ENCODE measurements at places on chromosomes 2 and 18.

GRCh38 chr2:74100254-74101216 lies 47.2 kb downstream of the BOLA3 start:
- no peak for DNase-seq

- no peak for DNase-seq
These were observed 17.2 kb upstream of the ELAC1 start for GRCh38 chr18:50950626-50951025.

DNA sequence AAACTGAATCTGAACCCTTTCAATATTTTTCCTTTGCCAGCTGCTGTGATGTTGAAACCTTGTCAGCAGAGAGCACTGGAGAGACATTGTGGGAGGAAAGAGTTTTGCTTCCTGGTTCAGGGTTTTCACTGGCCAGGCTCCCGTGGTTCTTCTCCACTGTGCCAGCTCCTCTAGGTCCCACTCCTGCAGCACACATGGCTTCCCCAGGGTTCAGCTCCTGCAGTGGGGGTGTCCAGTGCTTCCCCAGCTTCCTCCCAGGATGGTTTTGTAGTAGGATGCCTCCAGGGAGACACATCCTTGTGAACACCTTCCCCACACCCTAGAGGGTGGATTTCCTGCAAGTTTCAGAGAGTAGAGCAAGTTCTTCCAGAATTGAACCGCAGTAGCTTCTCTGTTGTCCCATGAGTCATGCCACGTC lies 24.0 kb upstream of the SULT1C3 start:
- peak; percentile 5 for DNase-seq

DNA sequence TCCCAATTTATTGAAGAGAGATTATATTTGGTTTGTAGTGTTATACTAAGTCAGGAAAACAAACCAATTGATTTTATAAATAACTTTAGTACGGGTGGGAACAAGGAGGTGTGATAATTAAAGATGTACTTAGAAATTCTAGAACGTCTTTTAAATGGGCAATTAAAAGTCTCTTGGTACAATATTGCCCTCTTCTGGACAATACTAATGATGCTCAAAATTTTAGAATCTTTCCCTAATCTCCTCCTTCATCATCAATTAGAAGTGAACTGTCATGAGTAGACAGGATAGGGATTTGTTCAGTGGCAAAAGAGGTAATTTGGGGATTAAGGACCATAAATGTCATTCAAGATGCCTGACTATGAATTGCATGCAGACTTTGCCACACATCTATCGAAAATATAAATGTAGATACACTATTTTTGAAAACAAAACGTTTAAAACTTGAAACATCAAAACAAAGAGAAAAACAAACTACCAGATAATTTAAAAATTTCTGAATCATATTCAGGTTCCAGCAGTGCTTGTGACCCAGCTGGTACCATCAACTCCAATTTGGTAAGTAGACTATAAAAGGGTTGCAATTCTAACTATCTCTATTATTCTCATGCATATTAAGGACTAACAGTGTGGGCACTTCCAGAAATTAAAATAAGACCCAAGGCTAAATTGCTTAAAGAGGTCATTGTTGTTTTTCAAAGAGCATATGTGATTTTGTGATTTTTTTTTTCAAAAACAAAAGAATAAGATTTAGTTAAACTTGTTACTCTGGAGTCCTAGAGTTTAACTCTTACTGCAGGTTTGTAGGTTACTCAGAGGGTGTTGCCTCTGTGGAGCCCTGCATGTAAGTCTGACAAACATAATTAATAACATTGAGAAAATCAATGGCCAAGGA lies 123.5 kb downstream of the LAMA3 start:
- peak; percentile 31 for DNase-seq

- no peak for DNase-seq
These were observed 735.0 kb upstream of the POU3F3 start for GRCh38 chr2:104118889-104119288.

DNA sequence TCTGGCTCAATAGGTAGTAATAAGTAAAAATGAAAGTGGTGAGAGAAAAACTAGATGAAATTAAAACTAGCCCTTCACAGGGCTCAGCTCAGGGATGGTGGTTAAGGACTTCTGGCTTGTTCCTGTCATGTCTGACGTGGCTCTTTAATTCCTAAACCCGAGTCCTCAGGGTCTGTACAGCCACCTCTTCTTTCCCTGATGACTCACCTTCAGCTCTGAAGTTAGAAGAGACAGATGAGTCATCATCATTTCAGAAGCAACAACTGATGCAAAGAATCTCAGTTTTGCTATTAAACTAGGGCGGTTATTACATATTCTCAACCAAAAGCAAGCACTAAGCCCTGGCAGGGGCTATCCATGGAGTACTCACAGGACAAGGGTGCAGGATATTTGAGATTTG lies 24.0 kb upstream of the ITGB6 start:
- no peak for DNase-seq

DNA sequence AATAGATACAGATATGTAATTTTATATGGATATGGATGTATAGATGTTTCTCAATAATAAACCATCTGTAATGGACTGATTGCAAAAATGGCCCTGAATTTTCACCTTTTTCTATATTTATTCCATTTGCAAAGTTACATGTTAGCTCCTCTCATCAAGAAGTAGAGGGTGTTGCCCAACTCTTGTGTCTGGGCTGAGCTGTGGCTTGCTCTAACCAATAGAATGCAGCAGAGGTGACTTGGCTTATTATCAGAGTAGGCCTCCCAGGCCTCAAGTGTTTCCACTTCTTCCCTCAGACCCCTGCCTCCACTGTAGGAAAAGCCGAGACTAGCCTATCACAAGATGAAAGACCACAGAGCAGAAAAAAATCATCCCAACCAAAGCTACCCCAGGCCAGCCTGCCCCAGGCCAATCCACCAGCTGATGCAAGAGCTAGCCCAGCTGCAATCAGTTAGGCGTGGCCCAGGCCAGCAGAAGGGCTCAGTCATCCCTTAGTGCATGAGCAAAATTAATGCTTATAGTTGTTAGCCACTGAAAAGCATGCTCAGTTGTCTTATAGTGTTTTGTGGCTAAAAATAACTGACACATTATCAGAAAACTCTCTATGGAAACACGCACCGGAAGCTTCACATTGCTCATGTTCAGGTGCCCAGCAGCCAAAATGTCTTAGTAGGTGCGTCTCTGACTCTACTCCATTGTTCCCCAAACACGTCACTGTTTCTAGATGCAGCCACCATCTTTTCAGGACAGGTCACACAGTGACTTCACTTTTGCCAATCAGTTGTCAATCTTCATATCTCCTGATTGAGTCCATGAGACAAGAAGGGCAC lies 464.0 kb downstream of the FBXO15 start:
- DNase-seq, result peak; percentile 78
